ENCODE measurements at places on chromosomes 4 and X.

DNA sequence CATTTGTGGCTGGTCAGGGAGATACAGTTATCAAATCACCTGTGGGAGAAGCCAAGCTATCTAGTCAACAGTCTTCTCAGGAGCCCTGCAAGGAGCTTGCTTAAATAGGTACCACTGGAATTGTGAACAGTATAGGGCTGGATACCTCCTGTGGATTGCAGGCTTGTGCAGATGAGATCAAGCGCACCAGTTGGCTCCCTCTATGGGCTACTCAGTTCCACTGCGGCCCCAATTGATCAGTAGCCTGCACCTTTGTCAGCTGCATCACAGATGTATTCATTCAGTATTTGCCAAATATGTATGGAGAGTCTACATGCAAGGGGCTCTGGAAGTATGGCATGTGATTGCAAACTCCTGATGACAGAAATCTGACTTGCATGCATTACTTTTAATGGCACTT lies 28.6 kb downstream of the TEX13A start:
- no peak for DNase-seq

GRCh38 chr4:8046925-8047541 lies 107.4 kb upstream of the AFAP1 start:
- DNase-seq, result peak; percentile 18

DNA sequence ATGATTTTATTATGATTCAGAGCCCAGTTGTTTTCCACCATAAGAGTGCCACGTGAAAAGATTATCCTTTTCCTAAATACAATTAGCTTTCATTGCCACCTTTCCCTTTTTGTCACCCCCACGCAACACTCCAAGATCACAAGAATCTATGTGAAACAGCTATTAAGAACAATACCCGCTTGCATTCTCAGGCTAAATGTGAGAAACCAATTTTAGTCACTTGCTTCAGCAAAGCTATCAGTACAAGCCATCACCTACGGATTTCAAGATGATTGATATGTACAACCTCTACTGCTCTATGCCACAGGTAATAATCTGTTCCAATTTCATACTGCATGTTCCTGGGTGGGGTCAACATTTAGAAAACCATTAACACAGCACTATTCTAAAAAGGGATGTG lies 2.5 kb downstream of the ATP11C start:
- no peak for DNase-seq

GRCh38 chr4:186957952-186958555 lies 234.4 kb upstream of the FAT1 start:
- DNase-seq, result no peak

DNA sequence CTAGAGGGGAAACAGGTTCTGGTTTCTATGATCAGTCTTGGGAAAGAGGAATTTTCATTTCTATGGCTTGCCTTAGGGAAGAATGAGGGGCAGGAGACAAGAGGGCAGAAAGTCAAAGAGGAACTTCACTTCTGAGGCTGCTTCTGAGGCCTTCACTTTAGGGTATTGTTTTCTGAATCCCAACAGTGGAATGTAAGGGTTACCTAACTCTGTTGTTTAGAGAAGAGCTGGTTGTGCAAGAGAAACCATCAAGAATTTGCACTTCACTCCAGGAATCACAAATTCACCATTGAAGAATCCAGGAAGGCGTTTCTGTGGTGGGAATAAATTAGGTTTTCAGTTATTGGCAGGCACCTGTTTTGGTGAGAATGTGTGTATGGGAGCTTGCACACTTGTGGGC lies 126.7 kb upstream of the AMOT start:
- no peak for DNase-seq

- DNase-seq, result no peak
Observed at GRCh38 chrX:108993909-108994308, 257.5 kb upstream of the IRS4 start.

DNA sequence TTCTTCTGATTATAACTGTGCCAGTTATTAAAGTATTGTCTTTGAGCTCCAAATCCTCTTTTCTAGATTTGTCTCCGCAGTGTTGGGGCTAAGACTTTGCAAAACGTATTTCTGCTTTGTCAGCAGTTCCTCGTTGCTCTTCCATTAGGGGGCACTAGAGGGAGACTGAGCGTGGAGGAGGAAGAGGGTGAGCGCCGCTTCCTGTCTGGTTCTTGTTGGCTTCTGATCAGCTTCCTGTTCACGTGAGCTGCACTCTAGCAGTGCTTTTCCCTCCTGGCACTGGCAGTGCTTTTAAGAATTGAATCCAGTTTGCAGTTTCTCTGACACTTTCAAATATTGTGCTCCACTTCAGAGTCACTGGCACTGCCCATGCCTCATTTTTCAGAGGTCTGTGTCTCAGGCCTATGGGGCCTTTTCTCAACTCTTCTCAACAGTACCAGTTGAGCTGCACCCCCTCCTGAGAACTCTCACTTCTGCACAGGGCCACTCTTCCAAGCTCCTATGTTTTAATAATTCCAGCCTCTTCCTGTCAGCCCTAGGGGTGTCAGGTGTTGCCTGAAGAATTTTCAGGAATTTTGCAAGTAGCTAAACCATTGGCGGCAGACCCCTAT lies 54.4 kb upstream of the LCORL start:
- peak; percentile 14 for DNase-seq

DNA sequence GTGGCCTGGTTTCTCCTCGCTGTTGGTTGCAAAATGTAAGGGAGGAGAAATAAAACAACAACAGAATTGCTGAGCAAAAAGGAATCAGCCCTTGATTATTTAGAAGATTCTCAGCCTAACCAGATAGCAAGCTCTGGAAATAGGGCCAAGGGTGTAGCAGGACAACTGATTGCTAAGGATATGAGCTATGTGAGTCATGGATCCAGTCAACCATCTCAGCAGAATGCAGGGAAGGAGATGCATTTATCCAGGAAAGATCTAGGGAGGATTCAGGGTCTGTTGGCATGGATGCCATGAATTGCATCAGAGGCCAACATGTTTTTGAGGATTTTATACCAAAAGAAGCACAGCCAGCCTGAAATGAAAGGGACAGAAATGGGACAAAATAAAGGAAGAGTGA lies 2.2 kb upstream of the XAGE3 start:
- no peak for DNase-seq

- no peak for DNase-seq
Observed at GRCh38 chr4:91113130-91113706, 986.0 kb downstream of the CCSER1 start.

DNA sequence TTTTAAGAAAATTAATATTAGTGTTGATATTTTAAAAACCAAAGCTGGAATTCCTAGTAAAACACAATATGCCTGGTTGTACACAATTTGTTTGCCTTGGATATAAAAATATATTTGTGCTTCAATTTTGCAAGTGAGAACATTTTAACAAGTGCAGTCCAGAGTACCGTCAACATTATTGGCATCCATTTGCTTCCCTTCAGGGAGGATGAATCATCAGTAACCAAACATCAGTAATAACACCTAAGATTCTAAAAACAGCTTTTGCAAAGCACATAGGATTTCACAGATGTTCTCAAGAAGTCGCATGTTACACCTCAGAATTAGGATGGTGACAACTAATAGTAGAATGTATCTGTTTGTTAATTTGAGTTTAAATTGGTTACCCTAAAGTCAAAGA lies 262.6 kb upstream of the BMP3 start:
- DNase-seq, result no peak

DNA sequence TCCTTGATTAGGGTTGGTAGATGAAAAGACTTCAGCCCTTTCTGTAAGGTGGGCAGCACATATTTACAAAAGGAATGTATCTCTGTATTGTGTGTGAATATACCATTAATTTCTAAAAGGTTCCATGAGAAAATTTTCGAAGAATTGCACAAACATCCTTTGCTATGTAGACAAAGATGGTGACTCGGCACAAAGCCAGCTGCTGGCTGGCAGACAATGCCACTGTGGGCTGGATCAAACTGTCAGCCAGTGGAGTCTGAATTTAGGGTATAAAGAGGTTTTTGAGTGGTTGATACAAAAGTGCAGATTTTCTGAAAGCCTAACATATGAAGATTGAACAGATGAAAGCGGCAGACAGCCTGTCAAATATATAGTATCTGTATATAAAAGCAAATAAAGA lies 5.6 kb upstream of the TXK start:
- DNase-seq, result peak; percentile 46

GRCh38 chr4:53960843-53961242 lies 103.6 kb downstream of the CHIC2 start:
- no peak for DNase-seq

DNA sequence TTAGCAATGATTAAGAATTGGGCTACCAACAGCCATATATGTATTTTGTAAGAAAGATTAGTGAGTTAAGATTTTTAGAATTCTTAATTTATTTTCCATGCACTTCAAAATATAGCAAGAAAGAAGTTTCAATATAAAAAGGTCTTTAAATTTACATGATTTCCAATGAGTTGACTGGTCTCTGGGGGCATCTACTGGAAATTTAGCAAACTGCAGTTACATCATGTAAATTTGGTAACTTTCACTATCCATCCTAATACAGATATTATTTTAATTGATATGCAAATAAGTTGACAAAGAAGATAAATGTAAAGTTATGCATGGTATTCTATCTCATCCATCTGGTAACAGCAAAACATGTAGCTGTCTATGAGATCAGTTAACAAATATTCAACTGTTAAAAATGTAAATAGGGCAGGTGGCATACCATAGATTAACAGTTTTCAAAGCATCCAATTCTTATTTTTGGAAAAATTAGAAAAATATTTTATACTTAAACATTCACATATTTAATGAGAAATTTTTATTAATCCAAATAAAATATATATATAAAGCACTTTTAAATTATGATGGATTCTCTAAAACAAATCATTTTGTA lies 29.1 kb downstream of the TTC29 start:
- DNase-seq, result peak; percentile 30

Data from CD4-positive, alpha-beta T cell treated with Interleukin-15 for 4 hours (primary cell).